ENCODE measurements at places on chromosomes 6 and 20.

- DNase-seq: no peak
Observed at GRCh38 chr6:62035952-62036351, 250.1 kb downstream of the KHDRBS2 start.

DNA sequence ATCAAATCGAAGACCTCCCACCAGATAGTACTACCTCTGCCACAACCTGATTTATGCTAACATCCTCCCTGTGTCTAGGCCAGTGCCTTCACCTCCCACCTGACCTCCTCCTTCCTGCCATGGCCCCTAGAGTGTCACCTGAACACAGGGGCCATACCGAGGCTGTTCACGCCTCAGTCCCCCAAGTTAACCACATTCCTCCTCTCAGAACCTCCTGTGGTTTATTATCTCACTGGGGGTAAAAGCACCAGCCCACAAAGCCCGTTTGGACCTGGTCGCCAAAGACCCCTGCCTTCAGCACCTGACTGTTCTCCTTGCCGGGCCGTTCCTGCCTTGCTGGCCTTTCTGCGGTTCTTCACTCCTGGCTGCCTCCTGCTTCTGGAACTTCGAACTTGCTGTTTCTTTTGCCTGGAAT lies 13.7 kb downstream of the MAS1 start:
- DNase-seq: no peak

DNA sequence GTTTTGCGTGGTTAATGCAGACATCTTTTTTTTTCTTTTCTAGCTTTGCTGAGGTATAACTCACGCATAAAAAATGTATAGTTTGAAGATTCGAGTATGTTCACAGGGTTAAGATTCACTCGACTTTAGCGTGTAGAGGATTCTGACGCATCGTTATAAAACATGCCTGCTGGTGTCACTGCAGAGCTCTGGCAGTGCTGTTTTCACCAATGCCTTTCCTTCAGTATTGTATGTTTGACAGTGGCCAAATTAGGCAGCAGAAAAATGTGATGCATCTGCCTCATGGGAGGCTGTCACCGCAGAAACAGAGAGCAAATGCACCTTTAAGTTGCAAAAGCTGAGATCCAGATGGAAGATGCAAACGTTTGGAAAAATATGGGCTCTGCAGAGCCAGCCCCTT lies 18.0 kb upstream of the SIRPB2 start:
- no peak for DNase-seq

- no peak for DNase-seq
Observed at GRCh38 chr6:158595223-158595622, 35.3 kb downstream of the TMEM181 start.

- no peak for DNase-seq
Observed at GRCh38 chr6:131169613-131170012, 34.3 kb downstream of the AKAP7 start.

DNA sequence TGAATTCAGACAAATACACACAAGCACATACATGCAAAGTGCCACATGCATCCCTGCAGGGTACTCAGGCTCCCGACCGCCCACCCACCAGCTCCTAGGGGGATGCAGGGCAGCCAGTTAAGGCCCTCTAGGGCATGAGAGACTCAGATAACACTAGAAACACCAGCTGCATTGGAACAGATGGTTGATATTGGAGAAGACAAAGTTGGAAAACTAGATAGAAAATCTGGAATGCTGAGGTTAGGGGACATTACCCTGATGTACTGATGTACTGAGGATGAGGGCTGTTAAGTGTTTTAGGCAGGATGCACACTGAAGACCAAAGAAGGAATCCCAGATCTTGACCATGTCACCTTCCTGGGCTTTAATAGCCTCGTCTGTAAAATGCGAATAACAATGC lies 134.6 kb upstream of the ECI2 start:
- DNase-seq: no peak

GRCh38 chr6:43942616-43943015 lies 172.6 kb downstream of the VEGFA start:
- no peak for DNase-seq

DNA sequence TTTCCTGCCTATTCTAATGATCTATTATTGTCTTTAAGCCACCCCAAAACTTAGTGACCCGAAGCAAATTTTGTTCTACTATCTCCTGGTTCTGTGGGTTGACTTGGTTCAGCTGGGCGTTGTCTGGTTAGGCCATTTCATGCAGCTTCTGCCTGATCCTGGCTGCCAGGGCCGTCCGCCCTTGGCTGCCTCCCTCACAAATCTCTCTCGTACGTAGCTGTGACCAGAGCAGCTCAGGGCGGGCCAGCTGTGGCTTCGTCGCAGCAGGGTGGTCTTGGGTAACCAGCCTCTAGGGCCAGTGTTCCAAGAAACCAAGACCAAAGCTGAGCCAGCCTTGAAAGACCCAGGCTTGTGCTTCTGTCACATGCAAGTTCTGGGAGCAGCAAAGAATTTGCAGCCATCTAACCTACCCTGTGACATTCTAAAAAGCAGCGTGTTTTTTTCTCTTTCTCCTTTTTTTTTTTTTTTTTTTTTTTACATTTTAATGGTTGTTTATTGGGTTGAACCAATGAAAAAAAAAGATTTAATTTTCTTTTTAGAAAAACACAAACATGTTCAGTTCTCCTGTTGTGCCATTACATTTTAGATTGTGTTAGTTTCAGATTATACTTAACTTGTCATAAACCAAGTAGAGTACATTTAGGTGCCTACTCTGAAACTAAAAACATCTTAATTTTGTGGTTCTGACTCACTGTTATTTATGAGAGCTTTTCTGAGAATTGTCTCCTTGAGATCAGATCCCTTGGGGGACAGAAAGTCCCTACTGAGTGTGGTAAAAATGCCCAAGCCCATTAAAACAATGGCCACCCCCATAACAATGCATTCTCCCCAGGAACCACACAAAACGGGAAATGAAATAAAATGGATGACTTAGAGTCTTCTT lies 83.9 kb downstream of the ZDHHC14 start:
- no peak for DNase-seq

GRCh38 chr20:13403453-13403852 lies 182.4 kb downstream of the ISM1 start:
- DNase-seq: no peak

GRCh38 chr6:131387562-131388447 lies 185.2 kb upstream of the ARG1 start:
- no peak for DNase-seq

GRCh38 chr6:84625506-84625905 lies 138.9 kb downstream of the TBX18 start:
- no peak for DNase-seq

DNA sequence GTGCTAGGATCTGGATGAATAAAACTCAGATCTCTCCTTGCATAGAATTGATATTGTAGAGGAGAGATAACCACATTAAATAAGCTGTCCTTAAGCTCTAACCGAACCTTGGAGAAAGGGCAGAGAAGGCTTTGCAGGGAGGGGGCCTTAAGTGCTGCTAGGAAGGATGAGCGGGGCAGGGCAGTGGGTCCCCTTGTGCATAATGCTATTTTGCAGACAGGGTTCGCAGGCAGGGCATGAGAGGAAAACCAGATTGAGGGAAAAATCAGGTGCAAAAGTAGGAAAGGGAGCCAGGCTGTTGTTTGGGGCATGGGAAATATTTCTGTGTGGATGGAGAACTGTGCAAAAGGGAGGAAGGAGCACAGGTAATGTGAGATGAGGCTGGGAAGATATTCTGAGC lies 383.0 kb upstream of the JARID2 start:
- no peak for DNase-seq

DNA sequence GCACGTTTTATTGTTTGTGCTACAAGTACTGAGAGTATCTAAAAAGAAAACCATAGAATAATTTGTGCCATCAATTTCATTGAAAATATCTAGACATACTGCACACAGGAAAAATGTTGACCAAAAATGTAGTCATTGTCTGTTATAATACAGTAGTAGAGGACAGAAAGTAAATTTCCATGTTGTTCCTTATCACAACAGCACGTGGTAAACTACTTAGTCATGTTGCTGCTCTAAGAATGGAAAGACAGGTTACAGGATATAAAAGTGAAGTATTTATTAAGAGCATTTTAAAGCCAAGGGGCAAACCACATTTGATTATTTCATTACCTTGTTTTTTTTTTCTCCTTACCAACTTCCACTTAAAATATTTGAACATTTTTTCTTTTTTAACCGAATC lies 89.0 kb upstream of the CEP85L start:
- DNase-seq: no peak

DNA sequence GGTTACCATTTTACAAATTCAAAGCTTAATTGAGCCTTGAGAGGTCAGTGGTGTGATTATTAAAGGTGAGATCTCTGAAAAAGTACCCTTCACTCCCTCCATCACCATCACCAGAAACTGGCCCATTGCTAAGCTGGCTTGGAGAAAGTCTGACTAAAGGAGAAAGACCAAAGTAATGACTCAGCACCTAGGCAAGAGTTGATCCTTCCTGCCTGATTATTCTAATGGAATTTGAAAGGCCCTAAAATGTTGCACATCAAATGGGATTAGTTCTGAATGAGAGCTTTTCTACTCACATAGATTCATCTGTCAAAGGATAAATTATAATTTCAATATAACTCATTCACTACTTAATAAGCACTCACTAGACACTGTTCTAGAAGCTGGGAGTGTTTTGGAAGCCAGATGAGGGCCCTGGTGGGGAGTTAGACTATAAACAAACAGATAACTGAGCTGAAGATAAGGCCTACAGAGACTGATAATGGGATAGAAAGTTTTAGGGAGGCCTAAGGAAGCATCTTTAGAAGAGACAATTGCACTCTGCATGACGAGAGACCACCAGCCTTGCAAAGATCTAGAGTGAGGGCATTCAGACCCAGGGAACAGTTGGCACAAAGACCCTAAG lies 366.7 kb downstream of the SYNE1 start:
- DNase-seq: no peak

- DNase-seq: no peak
Observed at GRCh38 chr6:64926051-64926450, 781.0 kb downstream of the EYS start.

DNA sequence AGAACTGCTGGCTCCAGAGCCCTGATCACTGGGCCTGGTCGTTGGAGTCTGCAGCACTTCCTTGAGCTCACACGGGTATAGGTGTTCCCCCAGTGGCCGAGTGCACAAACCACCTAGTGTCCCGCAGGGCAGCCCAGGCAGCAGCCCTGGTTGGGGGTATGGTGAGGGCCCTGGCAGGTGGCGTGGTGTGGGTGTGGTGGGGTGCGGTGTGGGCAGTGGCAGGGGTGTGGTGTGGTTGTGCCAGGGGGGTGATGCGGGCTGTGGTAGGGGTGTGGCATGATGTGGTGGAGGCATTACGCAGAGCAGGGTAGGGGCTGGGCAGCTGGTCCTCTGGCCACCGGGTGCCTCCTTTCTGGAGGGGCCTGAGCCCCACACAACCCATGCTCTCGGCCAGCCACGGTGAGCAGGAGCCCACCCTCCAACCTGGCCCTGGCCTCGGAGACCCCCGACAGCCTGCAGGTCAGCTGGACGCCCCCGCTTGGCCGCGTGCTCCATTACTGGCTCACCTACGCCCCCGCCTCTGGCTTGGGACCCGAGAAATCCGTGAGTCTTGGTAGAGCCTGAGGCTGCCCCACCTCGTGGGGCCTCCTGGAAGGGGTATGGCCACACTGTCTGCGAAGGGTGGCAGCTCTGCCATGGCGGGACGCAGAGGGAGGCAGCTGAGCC lies 20.5 kb downstream of the COL20A1 start:
- DNase-seq: no peak

GRCh38 chr20:58630063-58630462 lies 21.0 kb upstream of the STX16 start:
- no peak for DNase-seq

DNA sequence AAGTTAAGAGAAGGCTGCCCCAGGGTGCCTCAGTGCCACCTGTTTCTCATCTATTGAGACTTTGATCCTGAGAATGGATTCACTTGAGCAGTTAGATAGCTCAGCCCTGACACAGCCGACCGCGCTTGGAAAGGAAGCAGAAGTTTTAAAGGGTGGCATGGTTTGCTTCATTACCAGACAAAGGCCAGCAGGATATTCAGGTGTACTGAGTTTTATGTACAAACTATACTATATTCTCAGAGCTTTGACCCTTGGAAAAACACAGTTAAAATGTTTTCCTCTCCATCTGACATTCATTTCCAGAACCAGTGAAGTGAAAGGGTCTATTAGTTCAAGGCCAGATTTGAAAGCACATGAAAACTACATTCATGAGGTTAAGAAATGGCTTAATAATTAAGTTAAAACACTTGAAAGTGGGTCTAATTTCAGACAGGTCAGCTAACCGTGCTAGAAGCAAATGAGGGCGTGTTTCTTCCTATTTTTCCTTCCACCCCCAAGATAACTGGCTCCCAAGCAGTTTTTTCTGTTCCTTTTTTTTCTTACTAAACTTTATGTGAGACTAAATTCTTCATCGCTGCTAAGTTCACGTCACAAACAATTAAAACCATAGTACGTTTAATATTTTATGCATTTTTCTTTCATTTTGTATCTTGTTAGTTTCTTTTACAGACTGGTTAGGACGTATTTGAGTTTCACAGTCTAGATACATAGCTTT lies 385.3 kb upstream of the SOX4 start:
- no peak for DNase-seq

DNA sequence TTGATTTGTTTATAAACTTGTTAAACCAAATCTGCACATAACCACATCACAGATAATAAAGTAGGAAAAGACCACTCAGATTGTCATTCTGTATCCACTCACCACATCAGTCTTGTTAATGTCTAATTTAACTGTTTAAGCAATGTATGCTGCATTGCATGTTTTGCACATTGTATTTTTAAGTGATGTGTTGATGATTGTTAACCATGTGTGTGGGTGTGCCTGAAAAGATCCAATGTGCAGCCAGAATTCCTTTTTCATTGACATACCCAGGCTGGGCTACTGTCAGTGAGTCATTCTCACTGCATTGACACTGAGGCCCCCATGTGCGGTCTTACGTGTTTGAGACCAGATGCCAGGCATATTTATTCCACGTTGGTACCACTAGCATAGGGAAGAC lies 167.3 kb downstream of the TRMT11 start:
- no peak for DNase-seq

DNA sequence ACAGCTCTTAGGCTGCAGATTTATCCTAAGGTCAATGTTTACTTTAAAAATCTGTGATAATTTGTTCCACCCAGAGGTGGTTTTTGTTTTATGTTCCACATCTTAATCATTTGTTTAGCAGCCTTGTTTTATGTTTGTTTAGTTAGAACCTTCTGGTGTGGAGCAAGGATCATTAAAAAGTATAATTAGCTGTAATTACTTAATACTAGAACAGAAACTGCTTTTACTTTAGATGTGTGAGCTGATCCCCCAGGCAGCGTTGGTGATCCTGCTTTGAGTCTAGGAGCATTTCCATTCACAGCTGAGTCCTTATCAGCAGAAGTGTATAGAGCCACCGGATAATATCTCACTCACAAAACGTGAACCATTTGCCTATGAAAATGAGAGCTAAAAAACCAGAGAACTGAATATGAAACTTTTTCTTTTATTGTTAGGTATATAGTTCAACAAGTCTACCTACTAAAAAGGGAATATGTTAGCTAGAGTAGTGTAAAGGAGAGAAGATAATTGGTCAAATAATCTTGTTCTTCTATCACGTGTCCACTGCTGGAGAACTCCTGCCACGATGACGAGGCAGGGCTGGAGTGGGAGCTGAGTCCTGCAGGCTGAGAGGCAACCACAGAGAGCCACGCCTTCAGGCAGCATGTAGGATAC lies 78.5 kb downstream of the TRMT11 start:
- no peak for DNase-seq
